ENCODE measurements at places on chromosomes 16 and 17. TPM values are rescaled to one million over a fixed set of nuclear protein-coding genes. Genes with fewer than 3 reads are reported as not detected.

- DNase-seq, result no peak
These were observed 3.4 kb upstream of the ABCC11 start for GRCh38 chr16:48250520-48251278.

Gene ABCA8
- not detected for total RNA-seq

GRCh38 chr16:88703486-88704309 lies 2.5 kb downstream of the RNF166 start:
- no peak for DNase-seq

GRCh38 chr16:83113811-83114210 lies 487.0 kb downstream of the CDH13 start:
- no peak for DNase-seq

- no peak for DNase-seq
These were observed 2.9 kb upstream of the RAB40C start for GRCh38 chr16:586645-587590.

GRCh38 chr17:34721326-34721725 lies 141.9 kb downstream of the TMEM132E start:
- DNase-seq, result no peak

DNA sequence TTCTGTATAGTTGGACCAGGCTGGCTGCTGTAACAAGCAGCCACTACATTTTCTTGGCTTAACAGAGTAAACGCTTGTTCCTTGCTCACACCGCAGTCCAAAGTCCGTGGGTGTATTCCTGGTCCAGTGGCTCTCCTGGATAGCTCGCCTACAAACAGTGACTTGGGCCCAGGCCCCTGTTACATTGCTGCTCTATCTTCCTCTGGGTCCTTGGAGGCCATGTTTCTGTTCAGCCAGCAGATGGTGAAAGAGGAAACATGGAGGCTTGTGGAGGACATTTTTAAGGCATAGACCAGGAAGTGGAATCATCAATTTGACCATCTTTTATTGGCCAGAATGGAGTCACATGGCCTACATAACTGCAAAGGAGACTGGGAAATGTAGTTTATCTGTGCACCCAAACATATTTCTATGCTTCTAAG lies 55.1 kb downstream of the ATP2C2 start:
- no peak for DNase-seq

DNA sequence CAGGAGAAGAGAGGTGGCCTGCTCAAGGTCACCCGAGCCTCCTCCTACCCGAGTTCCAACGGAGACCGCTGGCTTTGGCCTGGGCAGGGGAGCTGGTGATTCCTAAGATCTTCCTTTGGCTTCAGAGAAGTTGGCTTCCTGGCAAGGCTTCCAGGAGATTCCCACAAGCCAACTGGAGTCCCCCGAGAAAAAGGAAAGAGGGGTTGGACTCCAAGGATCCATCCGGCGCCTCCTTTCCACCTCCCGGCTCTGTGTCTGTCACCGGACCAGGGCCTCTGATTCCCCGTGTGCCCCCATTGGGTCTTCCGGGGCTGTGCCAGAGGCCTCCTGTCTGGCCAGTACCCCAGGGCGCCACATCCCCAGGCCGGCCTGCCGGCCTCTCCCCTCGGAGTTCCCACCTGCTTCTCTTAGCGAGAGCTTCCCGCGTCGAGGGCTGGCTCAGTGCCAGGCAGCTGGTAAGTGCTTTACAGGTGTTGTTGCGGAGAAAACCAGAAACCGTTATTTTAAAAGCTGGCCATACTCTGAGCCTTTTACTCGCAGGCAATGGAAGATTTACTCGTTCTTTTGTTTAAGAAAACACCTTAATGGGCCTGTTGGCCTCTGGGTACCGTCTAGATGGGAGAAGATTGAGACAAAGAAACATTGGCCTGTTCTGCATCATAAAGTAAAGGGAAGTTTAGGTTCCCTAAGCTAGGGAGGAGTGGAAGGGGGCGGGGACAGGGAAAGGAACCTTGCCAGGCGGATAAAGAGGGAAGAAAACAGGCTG lies 258.4 kb upstream of the SDK2 start:
- no peak for DNase-seq

All from foreskin keratinocyte (primary cell).